Activated CD4-positive, CD25-positive, alpha-beta regulatory T cell treated with anti-CD3 and anti-CD28 coated beads, Interleukin-2, amount 50 U/mL, for 16 hours (primary cell): ENCODE measurements at places on chromosomes 4 and X.
A peak's percentile ranks its signal among the peaks of the same experiment; 100 is the strongest.

GRCh38 chrX:112163906-112164305 is 81.3 kb upstream of the TRPC5 start:
- no peak for DNase-seq

DNA sequence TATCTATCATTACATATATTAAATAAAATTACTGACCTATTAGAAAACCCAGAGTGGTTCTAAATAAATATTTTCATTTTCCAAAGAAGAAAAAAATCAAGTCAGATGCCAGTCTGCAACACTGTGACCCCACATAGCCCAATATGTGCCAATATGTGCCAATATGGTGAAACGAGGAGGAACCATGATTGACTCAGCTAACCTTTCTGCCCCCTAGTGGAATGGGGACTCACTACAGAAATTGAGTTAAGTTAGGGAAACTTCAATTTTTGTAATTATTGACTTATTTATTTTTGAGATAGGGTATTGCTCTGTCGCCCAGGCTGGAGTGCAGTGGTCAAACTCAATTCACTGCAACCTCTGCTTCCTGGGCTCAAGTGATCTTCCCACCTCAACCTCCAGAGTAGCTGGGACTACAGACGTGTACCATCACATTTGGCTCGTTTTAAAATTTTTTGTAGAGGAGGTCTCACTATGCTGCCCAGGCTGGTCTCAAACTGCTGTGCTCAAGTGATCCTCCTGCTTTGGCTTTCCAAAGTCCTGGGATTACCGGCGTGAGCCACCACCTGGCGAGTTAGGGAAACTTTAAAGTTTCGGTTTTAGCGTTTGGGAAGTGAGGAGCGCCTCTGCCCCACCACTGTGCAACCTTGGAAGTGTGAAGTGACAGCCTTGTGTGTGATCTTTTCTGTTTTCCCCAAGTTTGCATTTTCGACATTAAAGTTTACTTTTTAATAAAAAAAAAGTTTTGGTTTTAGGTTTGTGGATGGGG is 116.8 kb upstream of the SHISA3 start:
- no peak for DNase-seq

DNA sequence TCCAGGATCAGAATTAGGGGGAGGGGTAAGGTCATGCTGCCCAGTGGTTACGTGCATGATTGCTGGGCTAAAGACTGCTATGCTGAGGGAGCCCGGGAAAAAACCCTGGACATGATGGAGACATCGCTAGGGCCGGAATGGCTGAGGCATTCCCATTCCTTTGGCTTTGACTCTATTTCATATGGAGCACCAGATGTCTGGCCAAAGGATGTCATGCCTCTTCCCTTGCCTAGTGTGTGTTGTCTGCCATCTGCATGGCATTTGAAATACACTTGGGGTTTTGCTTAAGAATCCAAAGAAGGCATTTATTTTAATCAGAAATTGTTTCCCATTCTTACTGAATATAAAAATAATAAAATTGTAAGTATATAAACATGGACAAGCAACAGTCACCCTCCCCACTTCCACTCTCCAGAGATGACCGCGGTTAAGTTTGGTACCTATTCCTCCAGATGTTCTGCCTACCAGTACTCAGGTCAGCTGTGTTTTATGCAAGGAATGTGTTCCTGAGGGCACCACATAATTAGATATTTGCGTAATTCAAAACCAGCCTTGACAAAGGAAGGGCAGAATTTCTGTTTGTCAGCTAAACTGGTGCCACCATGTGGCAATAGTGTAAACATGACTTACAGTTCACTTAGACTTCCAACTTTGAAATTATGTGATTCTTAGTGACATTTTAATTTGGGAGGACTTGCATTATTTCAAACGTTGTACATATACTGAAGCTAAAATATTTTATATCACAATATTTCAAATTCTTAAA is 105.9 kb downstream of the CT47B1 start:
- no peak for DNase-seq

DNA sequence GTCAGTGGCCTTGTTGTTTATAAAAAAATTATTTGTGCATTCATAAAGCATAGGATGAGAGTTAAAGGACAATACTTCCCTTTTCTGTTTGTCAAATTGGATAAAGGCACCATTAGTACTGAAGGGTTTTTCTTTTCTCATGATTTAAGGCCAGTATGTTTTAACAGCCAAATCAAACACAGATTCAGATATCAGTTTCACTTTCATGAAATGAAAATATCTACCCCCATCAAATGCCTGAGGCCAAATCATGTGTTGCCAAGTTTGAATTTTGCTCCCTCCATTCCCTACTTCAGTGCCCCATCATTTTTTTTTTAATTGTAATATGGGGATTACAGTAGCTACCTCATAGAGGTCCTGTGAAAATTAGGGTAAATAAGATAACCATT is 745.9 kb downstream of the RPA4 start:
- DNase-seq, result no peak

GRCh38 chr4:45846016-45846415 is 277.8 kb downstream of the GABRG1 start:
- no peak for DNase-seq

- no peak for DNase-seq
Observed at GRCh38 chr4:127249767-127250108, 383.0 kb upstream of the INTU start.

GRCh38 chr4:108731006-108731405 is 31.8 kb downstream of the ETNPPL start:
- no peak for DNase-seq

DNA sequence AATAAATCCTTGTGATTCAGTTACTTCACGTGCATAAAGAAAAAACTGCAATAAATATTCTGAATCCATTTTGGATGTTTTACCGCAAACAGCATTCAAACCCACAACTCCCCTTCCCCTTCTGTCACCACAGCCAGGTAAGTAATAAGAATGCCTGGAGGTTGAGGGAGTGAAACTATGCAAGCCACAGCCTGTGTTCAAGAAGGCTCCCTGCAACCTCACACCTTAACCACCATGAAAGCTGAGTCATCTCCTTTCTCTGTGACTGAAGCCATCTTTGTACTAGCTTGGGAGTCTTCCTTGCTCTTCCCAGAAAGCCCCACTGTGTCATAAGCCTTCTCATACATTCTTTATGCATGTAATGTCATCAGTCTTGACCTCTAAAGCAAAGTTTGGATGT is 297.0 kb upstream of the PUDP start:
- no peak for DNase-seq

DNA sequence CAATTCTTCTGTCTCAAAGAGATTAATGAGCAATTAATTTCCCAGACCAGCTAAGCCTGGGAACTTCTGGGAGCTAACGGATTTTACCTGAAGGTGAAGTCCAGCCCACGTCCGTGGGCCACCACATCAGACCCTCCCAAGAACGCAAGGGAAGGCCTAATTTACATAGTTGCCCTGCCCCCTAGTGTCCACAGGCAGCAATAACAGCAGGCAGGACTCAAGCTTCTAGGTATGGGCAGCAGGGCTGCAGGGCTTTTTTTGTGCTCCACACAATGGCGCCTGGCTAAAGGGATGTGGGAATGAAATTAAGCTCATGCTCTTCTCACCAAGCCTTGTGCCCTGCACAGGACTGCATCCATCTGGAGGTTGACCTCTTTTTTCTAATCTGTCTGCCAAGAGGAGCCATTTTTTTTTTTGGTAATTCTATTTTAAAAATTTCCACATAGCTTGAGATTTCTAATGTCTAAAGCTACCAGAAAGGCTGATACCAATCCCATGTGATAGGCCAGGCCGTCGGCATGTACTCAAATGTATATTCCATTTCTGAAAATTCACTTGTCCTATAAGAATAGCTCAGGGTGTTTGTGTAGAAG is 111.9 kb upstream of the TMEM164 start:
- DNase-seq, result peak; percentile 5

GRCh38 chr4:40881851-40882250 is 132.1 kb downstream of the NSUN7 start:
- no peak for DNase-seq

- DNase-seq, result no peak
Observed at GRCh38 chr4:75557696-75558095, 1.8 kb downstream of the ODAPH start.

DNA sequence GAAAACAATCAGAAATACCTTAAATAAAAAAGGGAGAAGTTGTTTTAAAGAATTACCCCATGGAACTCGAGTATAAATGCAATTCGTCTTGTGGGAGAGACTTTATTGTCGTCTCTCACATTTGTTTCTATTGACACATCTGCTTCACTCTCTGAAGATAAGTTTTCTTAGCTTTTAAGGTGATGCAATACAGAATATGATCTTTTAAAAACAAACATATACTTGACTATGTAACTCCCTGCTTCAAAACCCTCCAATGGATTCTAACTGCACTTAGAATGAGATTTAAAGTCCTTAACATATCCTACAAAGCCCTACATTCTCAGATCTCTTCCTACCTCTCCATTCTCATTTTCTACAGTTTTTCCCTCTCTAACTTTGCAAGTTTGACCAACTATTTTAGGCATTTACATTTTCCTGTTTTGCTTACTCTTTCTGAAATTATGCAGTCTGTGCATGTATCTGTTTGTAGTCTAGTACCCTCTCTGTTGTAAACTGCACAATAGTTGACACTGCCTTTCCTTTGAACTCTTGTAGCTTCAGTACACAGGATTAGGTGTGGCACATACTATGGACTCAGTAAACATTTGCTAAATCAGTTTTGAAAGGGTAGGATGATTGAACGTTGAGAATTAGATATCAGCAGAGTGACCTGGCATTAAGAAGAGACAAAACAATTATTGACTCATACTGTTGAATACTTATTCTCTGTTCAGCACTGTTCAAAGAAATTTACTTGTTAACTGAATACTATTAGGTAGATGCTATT is 59.8 kb downstream of the AGTR2 start:
- no peak for DNase-seq

GRCh38 chrX:155070975-155071693 is at the start of the genes BRCC3, CMC4 and MTCP1:
Gene BRCC3, plus strand, starts transcription at chrX:155071508. Its CDS starts 20 bp downstream, at chrX:155071528.
Gene CMC4, minus strand, starts transcription at chrX:155071136. Its CDS starts 7,113 bp downstream, at chrX:155064023.
Gene MTCP1, minus strand, starts transcription at chrX:155071136. Its CDS starts 5,126 bp downstream, at chrX:155066010.
- peak; percentile 44 for DNase-seq

GRCh38 chrX:8453611-8454010 is 11.0 kb upstream of the VCX3B start:
- no peak for DNase-seq

DNA sequence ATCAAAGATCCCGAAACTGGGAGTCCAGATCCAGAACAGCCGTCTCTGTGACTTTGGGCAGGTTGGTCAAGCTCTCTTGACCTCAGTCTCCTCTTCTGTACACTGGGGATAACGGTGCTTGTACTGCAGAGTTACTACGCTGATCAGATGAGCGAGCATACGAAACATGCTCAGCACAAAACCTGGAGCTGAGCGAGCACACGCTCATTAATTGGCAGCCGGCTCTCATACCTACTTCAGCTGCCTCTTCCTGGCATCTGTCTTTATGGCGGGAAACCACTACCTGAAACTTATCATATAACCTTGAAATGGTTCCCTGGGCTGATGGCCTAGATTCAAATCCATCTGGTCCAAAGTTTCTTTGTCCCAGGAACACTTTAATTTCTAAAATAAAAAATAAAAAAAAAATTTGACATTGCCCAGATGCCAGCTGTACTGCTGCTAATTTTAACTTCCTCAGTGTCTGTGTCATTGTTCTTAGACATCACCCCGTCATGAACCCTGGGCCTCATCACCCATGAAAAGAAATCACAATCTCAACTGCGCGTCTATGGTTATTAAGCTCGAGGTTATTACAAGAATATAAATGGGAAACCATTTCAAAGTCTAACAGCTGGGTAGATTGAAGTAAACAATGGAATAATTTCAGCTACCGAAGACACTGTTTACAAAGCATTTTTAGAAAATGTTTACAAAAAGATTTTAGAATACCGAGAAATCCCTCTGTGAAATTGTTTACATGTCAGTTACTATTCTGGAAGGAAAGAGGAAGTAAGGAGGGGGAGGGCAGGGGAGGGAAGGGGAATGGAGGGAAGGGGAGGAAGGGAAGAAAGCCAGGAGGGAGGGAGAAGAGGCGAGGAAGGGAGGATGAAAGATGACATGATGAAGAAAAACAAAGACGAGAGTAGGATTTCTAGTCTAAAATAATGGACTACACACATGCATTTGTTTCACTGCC is 49.0 kb downstream of the CRMP1 start:
- no peak for DNase-seq

DNA sequence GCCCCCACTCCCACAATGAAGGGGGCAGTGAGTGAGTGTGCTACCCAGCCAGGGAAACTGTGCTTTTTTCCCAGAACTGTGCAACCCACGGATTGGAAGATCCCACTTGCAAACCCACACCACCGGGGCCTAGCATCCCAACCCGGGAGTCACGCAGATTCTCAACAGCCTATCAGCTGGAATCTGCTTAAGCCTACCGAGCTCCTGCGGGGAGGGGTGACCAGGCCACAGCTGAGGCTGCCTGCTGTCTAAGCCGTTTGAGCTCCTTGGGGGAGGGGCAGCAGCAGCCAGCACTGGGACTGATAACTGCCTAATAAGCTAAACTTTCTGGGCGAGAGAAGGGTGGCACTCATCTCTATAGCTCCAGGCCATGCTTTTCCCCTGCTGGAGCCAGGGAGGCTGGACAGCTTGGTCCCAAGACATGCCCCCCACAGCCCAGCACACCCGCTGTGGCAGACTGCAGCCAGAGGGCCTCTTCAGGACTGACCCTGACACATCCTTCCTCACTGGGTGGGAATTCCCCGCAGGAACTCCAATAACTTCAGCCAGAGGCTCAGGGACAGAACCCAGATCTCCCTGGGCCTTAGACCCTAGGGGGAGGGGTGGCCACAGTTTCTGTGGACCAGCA is 161.3 kb upstream of the MAGEB18 start:
- DNase-seq, result no peak

DNA sequence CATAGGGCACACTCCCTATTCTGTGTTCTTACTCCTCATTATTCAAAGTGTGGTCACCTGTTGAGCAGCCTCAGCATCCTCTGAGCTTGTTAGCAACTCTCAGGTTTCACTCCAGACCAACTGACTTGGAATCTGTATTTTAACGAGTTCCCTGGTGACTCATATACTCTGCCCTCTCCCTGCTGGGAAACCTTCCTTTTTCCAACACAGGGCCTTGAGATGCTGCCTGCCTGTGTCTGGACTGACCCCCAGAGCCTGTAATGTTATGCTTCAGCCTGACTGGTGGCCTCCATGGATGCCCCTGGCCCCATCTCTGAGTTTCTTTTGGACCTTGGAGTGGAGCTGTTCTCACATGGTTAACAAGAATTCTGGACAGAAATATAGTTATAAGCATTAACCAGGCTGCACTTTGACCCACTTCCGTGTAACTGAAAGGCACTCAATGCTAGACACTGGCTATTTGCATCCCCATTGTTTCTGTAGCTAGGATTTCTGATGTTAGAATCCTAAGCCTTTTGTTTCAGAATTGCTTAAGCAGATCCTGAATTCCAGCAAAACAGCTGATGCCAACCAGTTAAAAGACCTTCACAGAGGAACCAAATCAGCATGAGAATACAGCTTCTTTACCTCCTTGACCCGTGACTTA is 262.6 kb downstream of the STIM2 start:
- no peak for DNase-seq

- DNase-seq, result no peak
Observed at GRCh38 chrX:850471-850916, 219.9 kb downstream of the SHOX start.

DNA sequence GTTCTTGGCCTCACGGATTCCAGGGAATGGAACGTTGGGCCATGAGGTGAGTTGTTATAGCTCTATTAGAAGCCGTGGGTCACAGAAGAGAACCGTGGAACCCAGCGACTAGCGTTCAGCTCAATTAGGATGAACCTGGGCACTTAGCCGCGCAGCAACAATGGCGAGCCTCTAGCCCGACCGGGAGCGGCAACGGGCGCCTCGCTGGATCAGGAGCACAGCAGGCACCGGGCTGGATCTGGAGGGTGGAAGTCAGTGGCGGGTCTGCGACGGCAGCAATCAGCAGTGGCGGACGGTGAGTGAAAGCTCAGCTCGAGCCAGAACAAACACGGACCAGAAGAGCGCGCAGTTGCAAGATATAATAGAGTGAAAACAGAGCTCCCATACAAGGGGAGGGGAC is 34.2 kb downstream of the AGA start:
- DNase-seq, result no peak
